ENCODE measurements at places on chromosomes 3 and 15. TPM values are rescaled to one million over a fixed set of nuclear protein-coding genes. Genes with fewer than 3 reads are reported as not detected.

Gene RARB
- total RNA-seq = 27.6 TPM

Gene KNG1
- not detected for total RNA-seq

Gene SHF
- 36.7 TPM for total RNA-seq

Gene CCR9
- 0.81 TPM for total RNA-seq

Gene SRGAP3
- 73.5 TPM for total RNA-seq

Gene MORF4L1
- total RNA-seq = 525 TPM

Gene EFCC1
- total RNA-seq = 0.09 TPM

Gene FBXW12
- total RNA-seq = 0.28 TPM

Gene SCAANT1
- total RNA-seq = 11.4 TPM

Gene HIGD2B
- 0.38 TPM for total RNA-seq

Gene AZI2
- total RNA-seq = 45.2 TPM

Gene SMAD6
- 30.7 TPM for total RNA-seq

Gene ANKRD34C
- total RNA-seq = not detected

All from motor neuron (in vitro differentiated cells).